ENCODE measurements at places on chromosomes 4 and X. TPM values are rescaled to one million over a fixed set of nuclear protein-coding genes. Genes with fewer than 3 reads are reported as not detected.
A peak's percentile ranks its signal among the peaks of the same experiment; 100 is the strongest.

Gene TREX2
- total RNA-seq, result 0.42 TPM

Gene GATA1
- not detected for total RNA-seq

Gene NEUROG2
- not detected for total RNA-seq

Gene NKX6-1
- total RNA-seq, result not detected

Gene C4orf50
- 0.09 TPM for total RNA-seq

- DNase-seq, result no peak
Measured at GRCh38 chr4:96108146-96108545, 268.3 kb downstream of the PDHA2 start.

DNA sequence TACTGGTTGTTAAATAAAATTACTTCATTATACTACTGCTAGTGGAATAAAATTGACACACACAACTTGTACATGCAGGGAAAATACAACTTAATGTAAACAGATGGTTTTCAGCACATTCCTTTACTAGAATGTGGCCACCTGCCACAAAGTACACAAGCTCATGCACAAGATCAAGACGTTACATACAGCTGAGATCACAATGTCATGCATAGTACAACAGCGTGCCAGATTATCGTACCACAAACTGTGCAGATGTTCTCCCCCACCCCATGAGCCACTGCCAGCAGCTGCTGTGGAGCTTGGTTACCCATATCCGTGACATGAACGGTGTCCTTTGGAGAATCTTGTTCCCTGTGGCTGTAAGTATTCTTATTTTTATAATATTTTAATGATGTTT lies 27.7 kb downstream of the FBXO8 start:
- DNase-seq, result no peak

DNA sequence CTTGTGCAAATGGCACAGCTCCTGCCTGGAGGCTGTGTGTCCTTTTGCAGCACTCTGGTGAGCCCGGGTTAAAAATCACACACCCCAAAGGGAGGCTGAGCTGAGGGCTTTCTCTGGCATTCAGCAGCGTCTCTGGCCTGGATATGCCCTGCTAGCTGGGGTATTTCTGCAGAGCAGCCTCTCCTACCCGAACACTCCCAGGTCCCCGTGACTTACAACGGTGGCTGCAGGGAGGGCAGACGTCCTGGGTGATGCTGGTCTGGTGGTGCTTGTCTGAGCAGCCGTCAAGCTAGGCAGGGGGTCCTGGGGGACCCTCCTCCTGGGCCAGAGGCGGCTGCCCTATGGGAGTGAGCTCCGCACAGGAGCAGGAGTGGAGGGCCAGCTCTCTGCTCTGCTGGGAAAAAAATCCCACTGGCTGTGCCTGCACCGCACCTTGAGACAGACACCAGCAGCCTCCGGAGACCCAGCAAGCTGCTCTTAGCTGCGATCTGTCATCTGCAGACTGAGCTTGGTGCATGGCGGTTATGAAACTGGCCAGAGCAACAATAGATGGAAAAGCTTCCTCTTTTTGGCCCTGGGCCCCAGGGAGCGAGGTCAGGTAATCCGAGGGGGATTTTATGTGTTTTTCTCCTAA lies 41.3 kb upstream of the ASMTL start:
- DNase-seq, result no peak

DNA sequence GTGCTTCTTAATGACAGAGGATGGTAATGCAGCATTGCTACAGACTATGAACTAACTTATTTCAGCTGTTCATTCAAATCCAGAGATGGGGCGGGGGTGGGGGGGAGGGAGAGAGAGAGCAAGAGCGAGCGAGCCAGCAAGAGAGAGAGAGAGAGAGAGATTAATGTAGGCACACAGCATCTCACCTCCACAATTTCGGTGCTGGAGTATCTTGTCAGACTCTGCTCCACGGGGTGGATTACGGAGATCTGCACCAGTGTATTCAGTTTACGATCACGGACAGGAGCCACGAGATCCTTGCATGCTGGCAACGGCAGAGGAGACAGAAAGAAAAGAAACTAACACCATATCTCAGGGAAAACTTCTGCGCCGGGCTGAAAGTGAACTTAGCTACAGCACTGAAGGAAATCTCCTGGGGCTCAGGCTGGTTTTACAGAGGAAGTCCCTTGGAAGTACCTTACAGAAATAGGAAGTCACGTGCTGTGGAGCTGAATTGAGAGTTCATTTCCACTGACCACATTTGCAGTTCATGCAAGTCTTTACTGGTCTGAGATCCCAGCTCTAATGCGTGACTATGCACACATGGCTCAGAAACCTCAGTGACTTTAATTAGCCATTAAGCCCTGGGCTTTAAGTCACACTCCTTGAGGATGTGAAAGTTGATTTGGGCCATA lies 440.9 kb downstream of the INPP4B start:
- peak; percentile 33 for DNase-seq

- no peak for DNase-seq
Measured at GRCh38 chr4:139239127-139239772, 40.8 kb downstream of the MGARP start.

DNA sequence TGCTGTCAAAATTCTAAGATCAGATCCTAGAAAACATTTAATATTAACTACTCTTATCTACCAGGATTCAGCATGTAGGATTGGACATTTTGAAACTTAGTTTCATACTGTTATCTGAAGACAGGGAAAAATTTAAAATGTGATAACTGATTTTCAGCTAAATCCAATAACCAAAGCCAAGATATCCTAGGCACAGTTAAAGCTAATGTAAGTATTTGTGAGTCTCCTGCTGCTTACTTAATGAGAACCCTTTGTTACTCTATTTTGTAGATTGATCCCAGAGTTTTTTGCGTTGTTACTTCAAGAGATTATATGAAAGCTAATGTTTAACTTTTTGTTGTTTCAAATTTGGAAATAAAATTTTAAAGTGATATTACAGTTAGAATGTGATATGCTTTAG lies 2.0 kb downstream of the CPE start:
- no peak for DNase-seq

- no peak for DNase-seq
Measured at GRCh38 chr4:21655031-21655430, 293.5 kb downstream of the KCNIP4 start.

DNA sequence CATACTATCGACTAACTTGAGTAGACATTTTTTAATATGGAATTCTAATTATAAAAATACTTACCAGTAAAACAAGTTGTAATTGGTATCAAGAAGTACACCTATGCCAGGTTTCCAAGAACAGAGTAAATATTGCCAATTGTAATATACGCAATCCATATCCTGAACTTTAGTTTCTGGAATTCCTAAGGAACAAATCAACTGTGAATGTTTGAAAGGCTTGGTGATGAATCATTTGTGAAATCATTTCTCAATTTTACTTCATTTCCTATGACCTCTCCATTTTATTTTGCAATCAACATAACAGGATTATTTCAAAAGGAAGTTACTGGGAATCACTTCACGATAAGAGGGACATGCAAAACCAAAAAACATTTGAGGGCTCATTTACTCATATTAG lies 3.7 kb downstream of the IL13RA2 start:
- no peak for DNase-seq

GRCh38 chrX:132146456-132146855 lies 18.6 kb upstream of the FRMD7 start:
- no peak for DNase-seq

DNA sequence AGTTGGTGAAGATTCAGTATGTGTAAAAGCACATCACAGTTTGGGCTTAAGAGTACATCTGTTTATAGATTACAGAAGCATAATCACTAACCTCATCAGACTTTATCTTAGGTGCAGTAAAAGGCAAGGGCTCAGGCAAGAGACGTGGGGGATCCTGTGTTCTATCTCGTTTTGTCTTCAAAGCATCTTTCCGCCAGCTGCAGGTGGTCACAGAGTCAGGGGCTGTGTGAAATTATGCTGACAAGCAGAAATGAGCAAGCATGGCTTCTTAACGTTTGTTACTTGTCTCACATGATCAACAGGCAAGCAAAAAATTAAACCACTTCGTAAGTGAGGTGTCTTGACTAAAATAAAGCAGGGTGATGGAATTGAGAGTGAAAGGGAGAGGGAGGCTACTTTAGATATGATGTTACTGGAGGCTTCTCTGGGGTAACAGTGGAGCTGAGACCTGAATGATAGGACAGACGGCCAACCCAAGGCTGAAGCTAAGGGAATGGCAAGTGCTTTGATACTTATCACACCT lies 1.4 kb upstream of the TEC start:
- no peak for DNase-seq

GRCh38 chrX:107715331-107716117 lies 60.1 kb downstream of the TSC22D3 start:
- no peak for DNase-seq

GRCh38 chr4:117825600-117825999 lies 208.7 kb upstream of the NDST3 start:
- no peak for DNase-seq

Data from left colon (tissue), 2 donors.